ENCODE measurements at places on chromosomes 6 and 20. TPM values are rescaled to one million over a fixed set of nuclear protein-coding genes. Genes with fewer than 3 reads are reported as not detected.

GRCh38 chr20:8912096-8912495 lies 156.8 kb upstream of the PLCB4 start:
- DNase-seq, result no peak
- no peaks in the 10 kb centered on the region for H3K27me3 ChIP-seq
- H3K36me3 ChIP-seq, result no peaks in the 10 kb centered on the region
- H3K4me3 ChIP-seq, result no peak overlapping the region

DNA sequence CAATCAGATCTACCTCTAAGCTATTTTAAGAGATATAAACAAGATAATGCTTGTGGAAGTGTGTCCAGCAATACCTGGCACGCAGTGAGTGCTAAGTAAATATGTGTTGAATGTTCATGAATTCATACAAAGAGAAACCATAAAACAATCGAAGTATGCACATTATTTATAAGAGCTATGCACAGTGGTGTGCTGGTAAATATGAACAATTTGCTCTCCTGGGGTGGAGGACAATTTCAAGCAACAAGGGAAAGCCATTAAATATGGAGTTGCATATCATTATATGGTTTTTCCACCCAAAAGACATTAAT lies 526.6 kb upstream of the MARCKS start:
- no peaks in the 10 kb centered on the region for H3K36me3 ChIP-seq
- no peaks in the 10 kb centered on the region for H3K4me1 ChIP-seq
- H3K27me3 ChIP-seq, result no peaks in the 10 kb centered on the region
- DNase-seq, result no peak
- H3K4me3 ChIP-seq, result no peak overlapping the region

GRCh38 chr6:446418-447366 lies 55.1 kb downstream of the IRF4 start:
- peaks cover 57% of the 10 kb centered on the region for H3K4me1 ChIP-seq
- H3K27me3 ChIP-seq, result no peaks in the 10 kb centered on the region
- H3K36me3 ChIP-seq, result peaks cover 8% of the 10 kb centered on the region
- peak; percentile 97 for DNase-seq
- peak overlapping the region; percentile 79 for H3K4me3 ChIP-seq
- peak overlapping the region; percentile 94 for H3K27ac ChIP-seq

DNA sequence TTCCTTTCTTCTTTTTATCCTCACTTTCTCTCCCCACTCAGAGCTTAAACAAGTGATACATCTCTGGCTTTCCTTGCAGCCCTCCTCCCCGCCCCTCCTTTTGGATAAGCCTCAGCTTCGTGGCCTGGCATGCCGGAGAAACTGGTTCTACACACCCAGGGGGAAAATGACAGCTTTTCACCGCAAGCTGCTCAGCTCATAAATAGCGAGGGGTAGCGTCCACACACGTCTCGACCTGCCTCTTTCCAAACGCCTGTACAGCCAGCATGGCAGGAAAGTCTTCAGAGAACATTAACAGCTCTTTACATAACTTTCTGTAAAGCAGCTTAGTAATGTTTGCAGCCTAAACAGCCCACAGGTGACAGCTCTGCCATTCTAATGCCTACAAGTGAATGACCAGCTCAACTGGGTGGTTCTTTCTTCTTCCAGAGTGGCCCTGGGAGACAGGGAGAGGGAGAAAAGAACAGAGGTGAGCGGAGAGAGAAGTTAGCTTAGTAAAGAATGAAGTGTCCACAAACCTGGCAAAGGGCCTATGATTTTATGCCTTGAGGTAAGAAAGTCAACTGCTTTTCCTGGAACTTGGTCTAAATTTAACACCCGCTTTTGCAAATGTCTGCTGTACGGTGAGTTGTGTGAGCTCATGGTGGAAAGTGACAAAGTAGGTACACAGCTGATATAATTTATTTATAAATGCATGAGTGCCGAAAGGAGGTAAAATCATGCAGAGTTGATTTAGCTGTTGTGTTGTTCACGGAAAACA lies 251.5 kb downstream of the TFAP2A start:
- no peaks in the 10 kb centered on the region for H3K27me3 ChIP-seq
- H3K4me1 ChIP-seq, result no peaks in the 10 kb centered on the region
- H3K27ac ChIP-seq, result no peak overlapping the region
- no peak for DNase-seq
- H3K4me3 ChIP-seq, result no peak overlapping the region

DNA sequence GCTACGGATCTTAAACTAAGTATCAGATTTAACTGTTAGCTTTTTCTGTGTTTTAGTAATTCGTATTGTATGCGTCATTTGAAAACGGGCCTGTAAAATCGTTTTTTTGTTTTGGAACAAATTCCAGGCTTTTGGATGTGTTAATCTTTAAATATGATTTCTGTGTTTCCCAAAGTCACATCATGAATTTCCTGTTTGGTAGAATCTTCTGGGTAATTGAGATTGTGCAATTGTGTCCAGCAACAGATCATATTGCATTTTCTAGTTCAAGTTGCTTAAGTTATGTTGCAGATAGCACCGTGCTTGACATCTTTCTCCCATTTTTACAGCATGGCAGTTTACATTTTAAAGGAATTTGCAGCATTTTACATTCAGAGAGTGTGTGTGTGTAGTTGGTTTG lies 1.9 kb downstream of the MAPK14 start:
- peak overlapping the region; percentile 91 for H3K4me3 ChIP-seq
- no peak for DNase-seq
- peaks cover 7% of the 10 kb centered on the region for H3K36me3 ChIP-seq
- H3K27ac ChIP-seq, result peak overlapping the region; percentile 97
- peaks cover 15% of the 10 kb centered on the region for H3K27me3 ChIP-seq

DNA sequence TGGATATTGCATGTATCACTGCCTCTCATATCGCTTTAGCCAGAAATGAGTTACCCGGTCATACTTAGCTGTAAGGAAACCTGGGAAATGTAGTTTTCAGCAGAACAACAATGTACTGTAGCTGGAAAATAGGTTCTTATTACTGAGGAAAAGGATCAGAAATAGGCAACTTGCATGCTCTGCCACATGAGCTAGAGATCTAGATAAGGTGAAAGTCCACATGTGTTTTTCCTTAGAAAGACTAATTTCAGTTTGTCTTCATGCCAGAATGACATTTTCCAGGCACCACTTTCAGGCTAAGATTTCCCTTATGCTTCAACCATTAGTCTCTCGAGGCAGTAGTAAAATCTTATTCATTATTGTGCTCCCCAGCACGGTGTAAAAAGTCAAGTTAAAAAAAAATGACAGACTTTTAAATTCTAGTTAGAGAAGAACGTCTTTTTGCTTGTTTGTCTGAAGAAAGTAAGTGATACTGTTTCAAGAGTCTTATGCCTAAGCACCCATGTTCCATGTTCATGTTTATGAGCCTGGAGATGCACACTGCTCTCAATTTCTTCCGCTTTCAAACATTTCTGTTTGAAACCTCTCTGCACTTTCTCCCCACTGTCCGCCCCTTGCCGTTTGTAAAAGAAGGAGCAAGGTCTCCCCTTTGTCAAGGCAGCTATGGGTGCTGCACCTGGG lies 67.6 kb downstream of the ZNF831 start:
- peaks cover 6% of the 10 kb centered on the region for H3K4me1 ChIP-seq
- H3K27me3 ChIP-seq, result no peaks in the 10 kb centered on the region
- no peak overlapping the region for H3K4me3 ChIP-seq

DNA sequence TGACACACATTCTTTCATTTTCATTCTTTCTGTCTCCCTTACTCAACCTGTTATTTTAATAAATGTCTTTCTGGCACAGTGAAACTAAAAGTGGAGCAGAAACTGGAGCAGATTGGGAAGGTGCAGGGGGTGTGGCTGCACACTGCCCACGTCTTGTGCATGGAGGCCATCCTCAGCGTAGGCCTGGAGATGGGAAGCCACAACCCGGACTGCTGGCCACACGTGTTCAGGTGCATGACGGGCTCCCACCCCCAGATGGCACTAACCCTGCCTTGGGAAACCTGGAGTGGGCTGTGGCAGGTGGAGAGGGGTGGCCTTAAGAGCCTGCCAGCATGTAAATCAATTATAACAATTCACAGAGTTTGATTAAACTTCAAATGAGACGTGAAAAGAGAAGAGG lies 71.4 kb upstream of the PBOV1 start:
- H3K27me3 ChIP-seq, result peaks cover 8% of the 10 kb centered on the region
- peaks cover 5% of the 10 kb centered on the region for H3K4me1 ChIP-seq
- no peak overlapping the region for H3K27ac ChIP-seq
- no peaks in the 10 kb centered on the region for H3K36me3 ChIP-seq

DNA sequence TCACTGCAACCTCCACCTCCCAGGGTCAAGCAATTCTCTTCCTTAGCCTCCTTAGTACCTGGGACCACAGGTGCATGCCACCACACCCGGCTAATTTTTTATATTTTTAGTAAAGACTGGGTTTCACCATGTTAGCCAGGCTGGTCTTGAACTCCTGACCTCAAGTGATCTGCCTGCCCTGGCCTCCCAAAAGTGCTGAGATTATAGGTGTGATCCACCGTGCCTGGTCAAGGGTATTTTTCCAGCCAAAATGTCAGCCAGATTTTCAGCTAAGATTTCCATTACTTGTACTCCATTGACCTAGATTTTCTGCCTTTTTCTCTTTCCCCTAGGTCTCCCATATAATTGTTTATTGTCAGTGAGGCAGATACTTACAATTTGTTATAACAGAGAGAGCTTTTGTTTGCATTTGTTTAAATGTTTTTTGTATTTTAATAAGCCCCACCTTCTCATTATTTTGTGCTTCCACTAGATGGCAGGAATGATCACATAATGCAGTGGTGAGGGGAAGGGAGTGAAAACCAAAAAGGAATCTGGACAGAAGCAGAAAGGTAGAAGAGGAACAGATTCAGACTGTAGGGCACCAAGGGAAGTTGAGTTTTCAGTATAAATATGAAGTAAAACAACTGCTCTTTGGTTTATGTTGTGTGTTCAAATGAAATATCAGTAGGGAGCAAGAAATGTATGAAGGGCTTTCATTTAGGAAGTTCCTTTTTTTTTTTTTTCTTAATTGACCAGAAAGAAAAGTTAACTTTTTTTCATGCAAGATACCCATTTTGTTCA lies 29.7 kb downstream of the RPF2 start:
- H3K27me3 ChIP-seq, result no peaks in the 10 kb centered on the region
- peak; percentile 7 for DNase-seq
- H3K36me3 ChIP-seq, result peaks cover 32% of the 10 kb centered on the region

- H3K4me3 ChIP-seq, result no peak overlapping the region
- DNase-seq, result no peak
- H3K4me1 ChIP-seq, result peaks cover 22% of the 10 kb centered on the region
- H3K36me3 ChIP-seq, result no peaks in the 10 kb centered on the region
- H3K27me3 ChIP-seq, result no peaks in the 10 kb centered on the region
Measured at GRCh38 chr6:34680802-34681515, 15.6 kb downstream of the ILRUN start.

DNA sequence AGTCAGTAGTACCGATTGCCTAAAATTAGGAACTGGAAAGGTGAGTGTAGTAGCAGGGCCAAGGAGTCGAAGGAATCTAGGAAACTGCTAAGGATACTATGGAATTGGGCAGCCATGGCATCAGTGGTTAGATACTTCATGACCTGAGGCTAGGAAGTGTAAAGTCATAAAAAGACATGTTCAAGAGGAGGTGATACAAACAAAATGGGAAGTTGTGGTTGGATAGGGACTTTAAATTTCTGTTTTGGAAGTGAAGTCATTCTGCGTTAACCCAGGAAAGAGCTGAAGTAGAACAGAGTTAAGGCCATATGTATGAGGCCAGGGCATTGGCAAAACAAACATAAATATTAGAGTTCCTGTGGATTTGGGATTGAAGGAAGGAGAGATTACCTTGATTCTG lies 88.6 kb upstream of the TMEM181 start:
- no peak overlapping the region for H3K27ac ChIP-seq
- peaks cover 1% of the 10 kb centered on the region for H3K36me3 ChIP-seq
- no peaks in the 10 kb centered on the region for H3K27me3 ChIP-seq
- H3K4me1 ChIP-seq, result peaks cover 6% of the 10 kb centered on the region
- no peak for DNase-seq

DNA sequence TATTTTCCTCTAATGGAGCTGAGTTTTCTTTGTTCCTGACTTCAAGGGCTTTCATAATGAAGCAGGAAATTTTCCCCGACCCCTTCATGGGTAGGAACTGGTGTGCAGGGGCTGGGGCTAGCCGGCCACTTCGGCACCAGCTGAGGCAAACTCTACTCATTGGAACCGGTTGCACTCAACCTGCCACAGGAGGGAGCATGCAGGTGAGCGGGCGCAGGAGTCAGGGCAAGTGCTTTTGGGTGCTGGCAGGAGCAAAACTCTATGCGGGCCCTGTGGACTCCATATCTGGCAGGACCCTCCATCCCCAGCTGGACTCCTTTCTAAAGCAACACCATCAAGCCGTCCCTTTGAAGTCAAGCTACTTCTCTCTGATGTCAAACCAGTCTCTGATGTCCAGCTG lies 244.2 kb downstream of the EPM2A start:
- DNase-seq, result no peak
- H3K4me3 ChIP-seq, result no peak overlapping the region
- no peaks in the 10 kb centered on the region for H3K36me3 ChIP-seq
- H3K27me3 ChIP-seq, result no peaks in the 10 kb centered on the region
- H3K27ac ChIP-seq, result no peak overlapping the region
- H3K4me1 ChIP-seq, result no peaks in the 10 kb centered on the region

DNA sequence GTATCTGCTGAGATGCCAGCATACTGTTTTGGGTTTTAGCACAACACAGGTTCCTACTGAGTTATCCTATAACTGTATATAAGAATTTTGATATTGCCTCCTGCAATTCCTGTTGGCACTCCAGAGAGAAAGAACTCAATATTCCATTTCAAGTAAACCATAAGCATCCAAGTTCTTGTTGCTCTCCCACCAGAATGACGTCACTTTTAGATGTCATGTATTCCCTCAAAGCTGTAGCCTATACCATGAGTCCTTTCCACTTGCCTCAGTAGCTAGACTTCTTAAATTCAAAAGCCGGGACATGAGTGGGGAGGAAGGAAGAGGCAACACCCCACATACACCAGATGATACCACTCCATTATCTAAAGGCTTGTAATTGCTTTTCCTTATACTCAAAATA lies 171.5 kb downstream of the ALDH8A1 start:
- H3K4me3 ChIP-seq, result no peak overlapping the region
- H3K27ac ChIP-seq, result no peak overlapping the region
- DNase-seq, result no peak
- H3K4me1 ChIP-seq, result no peaks in the 10 kb centered on the region
- peaks cover 3% of the 10 kb centered on the region for H3K36me3 ChIP-seq

GRCh38 chr20:18056174-18057100 lies 1.3 kb downstream of the OVOL2 start:
- peaks cover 68% of the 10 kb centered on the region for H3K27me3 ChIP-seq
- H3K36me3 ChIP-seq, result no peaks in the 10 kb centered on the region
- peaks cover 4% of the 10 kb centered on the region for H3K4me1 ChIP-seq
- no peak overlapping the region for H3K27ac ChIP-seq
- peak; percentile 28 for DNase-seq

GRCh38 chr6:151869787-151870186 lies 62.3 kb downstream of the ESR1 start:
- peaks cover 1% of the 10 kb centered on the region for H3K36me3 ChIP-seq
- no peaks in the 10 kb centered on the region for H3K27me3 ChIP-seq
- H3K27ac ChIP-seq, result no peak overlapping the region

The BTNL2 gene
- total RNA-seq, result not detected

The HRH3 gene
- total RNA-seq, result not detected

The GABRR2 gene
- 0.74 TPM for total RNA-seq

The OR2J3 gene
- not detected for total RNA-seq

The RBM24 gene
- total RNA-seq, result not detected

The PPP1R18 gene
- total RNA-seq, result 200 TPM

The ATP6V1G2 gene
- 4.1 TPM for total RNA-seq

The KCNK17 gene
- total RNA-seq, result not detected

The DIDO1 gene
- 50.0 TPM for total RNA-seq

The TTBK1 gene
- total RNA-seq, result 1.2 TPM

The DEFB124 gene
- total RNA-seq, result not detected
